ENCODE measurements at places on chromosomes 11 and 22. TPM values are rescaled to one million over a fixed set of nuclear protein-coding genes. Genes with fewer than 3 reads are reported as not detected.

PHF21A gene
- 1.2 TPM for total RNA-seq

CAVIN3 gene
- 278 TPM for total RNA-seq

KCNQ1OT1 gene
- under 0.01 TPM for total RNA-seq

PLET1 gene
- total RNA-seq: not detected

PYGM gene
- total RNA-seq: not detected

MAJIN gene
- not detected for total RNA-seq

Measured in Caki2 (cell line).